ENCODE measurements at places on chromosomes 3 and 15.

DNA sequence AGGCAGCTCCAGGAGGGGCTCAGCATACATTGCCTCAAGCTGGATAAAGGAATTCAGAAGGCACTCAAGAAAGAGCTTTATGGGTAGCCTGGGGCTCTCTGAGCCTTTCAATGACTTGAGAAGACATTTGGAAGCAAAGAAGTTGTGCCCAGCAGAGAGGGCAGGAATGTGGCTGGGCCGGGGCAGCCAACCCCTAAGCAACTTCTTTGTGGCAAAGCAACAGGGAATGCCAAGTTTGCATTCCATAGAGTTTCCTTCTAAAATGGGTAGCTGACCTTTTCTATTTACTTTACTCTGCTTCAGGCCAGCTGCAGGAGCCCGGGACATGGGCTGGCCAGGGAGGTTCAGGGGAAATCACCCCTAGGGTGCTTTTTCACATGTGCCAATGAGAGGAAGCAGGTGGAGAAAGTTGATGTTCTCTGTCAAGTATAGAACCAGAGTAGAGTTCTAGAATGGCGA, 45.6 kb downstream of the CCDC12 start:
- DNase-seq = no peak

DNA sequence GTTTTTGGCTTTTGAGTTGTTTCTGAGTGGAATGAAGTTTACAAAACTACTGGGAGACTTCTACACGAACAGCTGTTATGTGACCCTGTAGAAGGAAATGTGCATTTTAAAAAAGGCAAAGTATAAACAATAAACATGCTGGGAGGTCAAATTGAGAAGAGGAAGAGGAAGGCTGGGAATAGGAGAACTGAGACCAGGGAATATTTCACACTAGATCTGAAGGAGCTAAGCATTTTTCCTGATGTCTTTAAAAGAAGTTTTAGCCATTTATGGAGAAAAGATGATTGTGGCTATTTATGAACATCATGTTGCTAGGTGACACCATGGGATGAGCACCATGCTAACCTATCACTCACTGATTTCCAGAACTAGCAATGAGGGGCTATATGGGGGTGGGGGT, 76.3 kb upstream of the FAM98B start:
- DNase-seq = no peak

DNA sequence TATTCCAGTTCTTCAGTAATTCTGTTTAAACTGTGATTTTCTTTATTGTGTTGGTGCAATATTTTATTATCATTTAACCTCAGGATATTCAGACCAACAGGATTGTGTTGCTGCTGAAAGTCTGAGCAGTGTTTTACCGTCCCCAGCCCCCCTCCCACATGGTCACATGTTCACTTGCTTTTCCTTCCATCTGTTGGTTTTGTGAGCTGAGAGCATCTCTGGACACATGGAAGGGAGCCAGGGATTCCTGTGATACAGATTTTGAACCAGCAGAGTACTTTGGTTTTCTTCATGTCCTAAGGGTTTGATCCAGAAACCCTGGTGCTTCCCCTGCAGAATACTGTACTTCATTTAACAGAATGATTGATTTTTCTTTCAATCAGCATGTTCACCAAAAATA, 11.9 kb downstream of the ARRDC4 start:
- no peak for DNase-seq

DNA sequence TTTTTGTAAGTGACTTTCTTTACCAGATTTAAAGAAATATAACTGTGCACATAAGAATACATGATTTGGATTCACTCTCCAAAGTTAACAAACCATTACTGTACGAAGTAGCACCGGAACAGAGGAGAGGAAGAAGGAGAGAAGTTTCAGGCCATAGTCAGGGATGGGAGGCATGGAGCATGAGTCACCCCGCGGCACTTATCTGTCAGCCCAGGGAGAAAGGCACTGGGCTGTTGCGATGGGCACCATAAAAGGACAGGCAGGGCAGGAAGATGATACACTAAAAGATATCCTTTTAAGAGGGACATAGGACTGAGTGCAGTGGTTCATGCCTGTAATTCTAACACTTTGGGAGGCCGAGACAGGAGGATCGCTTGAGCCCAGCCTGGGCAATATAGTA, 37.0 kb downstream of the TTC23 start:
- no peak for DNase-seq

- no peak for DNase-seq
Measured at GRCh38 chr3:21544076-21544462, 206.9 kb downstream of the ZNF385D start.

DNA sequence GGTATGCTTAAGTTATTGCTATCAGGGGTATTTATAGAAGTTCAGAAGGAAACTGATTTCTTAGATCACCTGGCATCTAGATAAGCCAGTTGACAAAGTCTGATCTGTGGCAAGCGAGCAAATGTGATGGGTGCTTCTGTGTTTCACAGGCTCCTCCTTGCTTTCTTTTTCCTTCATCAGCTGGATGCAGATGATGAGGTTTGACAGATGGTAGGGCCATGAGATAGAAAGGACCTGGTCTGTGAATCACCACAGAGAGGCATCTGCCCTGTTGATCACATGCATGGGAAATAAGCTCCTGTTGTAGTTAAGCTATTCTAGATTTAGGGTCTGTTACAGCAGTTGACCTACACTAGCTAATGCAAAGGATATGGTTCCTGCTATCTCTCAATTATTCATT, 372.0 kb downstream of the NEK10 start:
- no peak for DNase-seq

DNA sequence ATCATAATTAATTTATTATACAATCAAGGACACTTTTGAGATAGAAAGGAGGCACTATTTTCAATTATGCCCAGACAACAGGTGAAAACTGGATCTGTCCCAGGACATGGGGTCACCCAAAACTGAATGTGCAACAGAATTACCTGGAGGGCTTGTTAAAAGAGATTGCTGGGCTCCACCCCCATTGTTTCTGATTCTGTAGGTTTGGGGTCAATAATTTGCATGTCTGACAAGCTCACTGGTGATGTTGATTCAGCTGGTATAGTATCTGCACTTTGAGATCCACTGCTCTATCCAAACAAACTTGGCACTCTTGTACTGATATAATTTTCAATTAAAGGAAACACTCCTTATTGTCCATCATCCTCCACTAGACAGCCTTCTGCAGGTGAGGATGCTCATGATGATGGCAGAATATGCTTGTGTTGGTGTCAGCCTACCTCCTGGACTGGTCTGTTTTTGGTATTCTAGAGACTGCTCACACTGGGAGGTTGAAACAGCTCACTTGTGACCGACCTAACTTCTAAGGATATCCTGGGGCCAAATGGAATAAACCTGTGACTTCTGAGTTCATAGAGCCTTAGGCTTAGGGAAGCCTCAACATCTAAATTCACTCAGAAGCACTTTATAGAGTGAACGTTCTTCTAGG, 2.2 kb downstream of the P2RY14 start:
- DNase-seq = no peak

GRCh38 chr15:96360581-96361308, 30.2 kb downstream of the NR2F2 start:
- DNase-seq = no peak

- no peak for DNase-seq
Measured at GRCh38 chr3:117080872-117081271, 371.3 kb downstream of the TUSC7 start.

DNA sequence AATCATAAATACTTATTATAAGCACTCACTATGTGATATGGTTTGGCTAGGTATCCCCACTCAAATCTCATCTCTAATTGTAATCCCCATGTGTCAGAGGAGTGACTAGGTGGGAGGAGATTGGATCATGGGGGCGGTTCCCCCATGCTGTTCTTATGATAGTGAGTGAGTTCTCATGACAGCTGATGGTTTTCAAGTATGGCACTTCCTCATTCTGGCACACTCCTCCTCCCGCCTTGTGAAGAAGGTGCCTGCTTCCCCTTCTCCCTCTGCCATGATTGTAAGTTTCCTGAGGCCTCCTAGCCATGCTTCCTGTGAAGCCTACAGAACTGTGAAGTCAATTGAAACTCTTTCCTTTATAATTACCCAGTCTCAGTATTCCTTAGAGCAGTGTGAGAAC, 53.3 kb upstream of the CHMP2B start:
- DNase-seq = no peak

DNA sequence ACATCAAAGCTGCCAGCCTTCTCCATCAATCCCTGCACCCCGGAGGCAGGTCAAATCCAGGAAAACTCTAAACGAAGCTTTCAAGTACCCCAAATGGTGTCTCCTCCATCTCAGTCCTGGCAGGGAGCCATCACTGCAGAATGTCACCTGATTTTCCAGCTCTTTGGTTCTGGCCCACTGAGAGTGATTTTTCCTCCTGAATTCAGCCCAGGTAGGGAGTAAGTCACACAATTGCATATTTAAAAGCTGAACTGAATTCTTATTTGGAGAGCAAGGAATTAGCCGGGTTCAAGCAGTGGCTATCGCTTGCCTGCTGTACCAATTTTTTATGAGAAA, 5.3 kb downstream of the RFTN1 start:
- DNase-seq = no peak

GRCh38 chr3:45088543-45089358, 57.4 kb downstream of the CDCP1 start:
- no peak for DNase-seq

- DNase-seq = no peak
Measured at GRCh38 chr3:182735672-182736071, 57.6 kb upstream of the ATP11B start.

GRCh38 chr15:90823455-90823974, 44.9 kb upstream of the FURIN start:
- DNase-seq = no peak

DNA sequence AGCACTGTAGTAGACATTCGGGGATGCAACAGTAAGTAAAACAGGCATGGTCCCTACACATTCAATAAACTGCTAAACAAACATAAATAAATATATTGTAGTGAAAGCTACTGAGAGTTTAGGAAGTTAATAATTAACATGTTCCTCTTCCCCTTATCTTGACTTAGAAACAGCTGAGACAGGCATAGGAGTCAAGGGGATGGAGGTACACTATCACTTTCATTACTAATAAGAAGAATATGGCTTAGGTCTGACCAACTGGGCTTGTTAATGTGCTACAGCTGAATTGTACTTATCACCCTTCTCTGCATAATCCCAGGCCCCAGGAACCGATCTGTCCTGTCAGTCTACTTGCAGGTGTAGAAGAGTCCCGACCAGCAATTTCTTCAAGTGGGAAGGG, 116.3 kb upstream of the DAZL start:
- DNase-seq = no peak

DNA sequence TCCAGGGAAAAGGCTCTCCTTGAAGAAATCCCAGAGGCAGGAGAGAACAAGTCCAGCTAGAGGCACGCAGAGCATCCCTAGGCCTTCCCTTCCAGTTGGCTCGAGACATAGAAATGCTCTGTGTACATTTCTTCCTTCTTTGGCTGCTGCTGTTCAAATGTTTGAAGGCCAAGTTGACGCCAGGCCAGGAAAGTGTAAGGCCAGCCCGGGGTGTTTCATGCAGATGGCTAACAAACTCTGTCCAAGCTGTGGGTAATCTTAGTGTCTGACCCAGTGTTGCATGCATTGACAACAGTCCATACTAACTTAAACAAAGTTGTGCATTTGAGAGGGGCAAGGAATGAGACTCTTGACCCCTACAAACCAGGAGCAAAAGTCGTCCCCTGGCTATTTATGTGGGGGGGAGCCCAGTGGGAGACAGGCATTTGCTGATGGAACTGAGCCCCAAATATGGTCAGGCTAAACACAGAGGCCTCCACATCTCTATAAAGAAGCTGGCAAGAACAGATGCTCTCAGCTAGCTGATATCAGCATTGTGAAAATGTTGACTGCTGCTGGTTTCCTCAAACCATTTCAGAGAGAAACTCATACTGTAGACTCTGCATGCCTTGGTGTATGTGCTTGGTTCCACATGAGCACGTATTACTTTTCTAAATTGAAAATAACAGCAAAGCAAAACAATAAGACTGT, 139.5 kb downstream of the ADAMTS9 start:
- no peak for DNase-seq

DNA sequence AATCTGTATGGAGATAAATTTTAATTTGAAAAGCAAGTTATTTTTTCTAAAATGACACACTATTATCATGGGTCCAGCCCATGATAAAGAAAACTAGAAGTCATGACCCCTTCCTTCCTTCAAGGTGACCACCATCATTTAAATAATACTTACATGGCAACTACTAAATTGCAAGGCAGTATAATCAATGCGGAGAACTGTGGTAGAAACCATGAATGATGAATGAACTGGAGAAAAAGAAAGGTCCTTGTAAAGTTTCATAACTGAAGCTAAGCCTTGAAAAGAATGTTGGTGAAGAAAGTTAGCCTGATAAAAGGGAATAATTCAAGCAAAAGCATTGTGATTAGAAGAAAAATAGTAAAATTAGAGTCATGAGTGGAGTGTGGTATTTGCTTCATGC, 222.9 kb upstream of the TBC1D5 start:
- no peak for DNase-seq

DNA sequence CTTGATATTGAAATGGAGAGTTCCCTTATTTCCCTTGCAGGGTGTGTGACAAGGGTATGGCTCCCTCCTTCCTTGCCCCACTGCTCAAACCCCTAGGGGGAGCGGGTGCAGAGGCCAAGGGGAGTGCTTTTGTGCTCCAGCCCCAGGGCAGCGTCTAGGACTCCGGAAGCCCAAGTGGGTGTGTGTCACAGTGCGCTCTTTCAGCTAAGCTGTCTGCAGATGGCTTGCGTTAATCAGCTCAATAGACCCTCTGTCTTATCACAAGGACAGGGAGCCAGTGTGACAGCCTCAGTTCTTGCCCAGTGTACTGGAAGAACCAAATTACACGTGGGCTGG, 523.6 kb upstream of the LMCD1 start:
- DNase-seq = no peak
